ENCODE measurements at places on chromosomes 4 and X. TPM values are rescaled to one million over a fixed set of nuclear protein-coding genes. Genes with fewer than 3 reads are reported as not detected.

GRCh38 chr4:76373919-76374552 is 46.9 kb downstream of the CCDC158 start:
- peak; percentile 20 for DNase-seq

DNA sequence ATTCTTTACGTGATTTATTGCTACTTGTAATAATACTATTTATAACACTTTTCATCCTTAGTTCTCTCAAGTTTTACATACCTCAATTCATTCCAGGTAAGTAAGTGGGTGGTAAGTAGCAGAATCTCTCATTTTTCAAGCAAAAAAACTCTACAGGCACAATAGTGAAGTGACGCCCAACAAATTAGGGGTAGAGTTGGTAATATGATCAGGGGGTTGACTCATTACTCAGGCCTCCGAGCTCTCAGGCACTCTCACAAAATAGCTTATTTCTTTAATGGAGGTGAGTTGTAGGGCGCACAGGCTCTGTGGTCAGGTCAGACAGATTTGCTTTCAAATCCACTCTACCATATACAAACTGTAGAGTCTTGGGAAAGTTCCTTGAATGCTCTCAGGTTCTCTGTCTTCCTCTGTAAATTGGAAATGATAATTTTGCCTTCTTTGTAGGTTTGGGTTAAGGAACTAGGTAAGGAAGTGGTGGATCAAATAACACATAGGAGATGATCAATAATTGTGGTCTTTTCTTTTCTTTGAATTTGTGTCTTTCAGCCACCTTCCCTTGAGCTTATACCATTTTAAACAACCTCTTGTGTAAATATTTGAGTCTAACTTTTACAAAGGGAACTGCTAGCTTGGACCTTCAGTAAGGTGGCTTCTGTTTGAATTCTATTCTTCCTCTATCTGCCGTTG is 134.9 kb upstream of the LEF1 start:
- DNase-seq = peak; percentile 25

DNA sequence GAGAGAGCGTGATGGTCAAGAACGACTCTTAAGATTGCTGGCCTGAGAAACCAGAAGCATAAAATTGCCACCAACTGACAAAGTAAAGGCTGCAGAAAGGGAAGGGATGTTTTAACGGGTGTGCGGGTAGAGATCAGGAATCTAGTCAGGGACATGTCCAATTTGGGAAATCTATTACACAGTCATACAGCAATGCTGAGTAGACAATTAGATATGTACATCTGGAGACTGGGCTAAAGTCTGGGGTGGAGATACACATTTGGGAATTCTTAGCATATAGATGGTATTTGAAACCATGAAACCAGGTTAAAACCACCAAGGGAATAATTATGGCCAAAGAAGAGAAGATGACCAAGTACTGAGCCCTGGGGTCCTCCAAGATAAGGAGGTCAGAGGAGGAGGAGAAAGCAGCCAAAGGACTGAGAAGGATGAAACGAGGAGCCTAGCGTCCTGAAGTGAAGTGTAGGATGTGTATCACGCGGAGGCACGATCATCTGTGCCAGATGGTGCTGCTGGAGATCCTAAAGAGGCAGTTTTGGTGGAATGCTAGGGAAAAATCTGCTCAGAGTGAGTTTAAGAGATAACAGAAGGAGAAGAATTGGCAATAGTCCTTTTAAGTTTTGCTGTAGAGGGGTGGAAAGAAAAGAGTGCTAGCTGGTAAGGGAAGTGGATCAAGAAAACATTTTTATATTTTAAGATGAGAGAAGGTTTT is 36.5 kb downstream of the SEC24D start:
- DNase-seq = no peak

DNA sequence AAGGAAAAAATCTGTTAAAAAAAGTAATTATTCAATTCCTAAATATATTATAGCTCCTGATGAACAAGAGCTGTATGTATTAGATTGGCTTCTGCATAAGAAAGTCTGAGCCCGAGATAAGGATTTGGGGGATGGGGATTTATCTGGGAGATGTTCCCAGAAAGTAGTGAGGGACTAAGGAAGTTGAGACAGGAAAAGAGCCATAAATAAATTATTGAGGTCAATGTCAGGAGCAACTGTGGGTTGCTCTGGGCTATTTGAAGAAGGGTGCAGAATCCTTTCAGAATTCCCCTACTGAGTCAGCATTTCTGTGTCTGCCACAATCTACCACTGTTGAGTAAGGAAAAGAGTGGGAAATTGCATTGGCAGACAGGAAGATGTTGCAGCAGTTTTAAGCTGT is 3.1 kb upstream of the TDO2 start:
- DNase-seq = peak; percentile 89

- DNase-seq = no peak
Measured at GRCh38 chr4:139659735-139660424, 5.7 kb upstream of the MGST2 start.

- no peak for DNase-seq
Measured at GRCh38 chr4:8118035-8118434, 40.6 kb downstream of the ABLIM2 start.

The CXorf49 gene
- total RNA-seq = not detected

DNA sequence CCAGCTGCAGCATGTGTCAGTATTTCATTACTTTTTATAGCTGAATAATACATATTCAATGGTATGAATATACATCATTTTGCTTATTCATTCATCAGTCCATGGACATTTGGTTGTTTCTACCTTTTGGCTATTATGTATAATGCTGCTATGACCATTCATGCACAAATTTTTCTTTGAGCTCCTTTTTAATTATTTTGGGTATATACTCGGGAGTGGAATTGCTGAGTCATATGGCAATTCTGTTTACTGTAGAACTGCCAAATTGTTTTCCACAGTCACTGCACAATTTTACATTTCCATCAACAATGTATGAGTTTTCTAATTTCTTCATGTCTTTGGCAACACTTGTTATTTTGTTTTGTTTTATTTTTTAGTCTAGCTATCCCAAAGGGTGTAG is 405.9 kb upstream of the PITX2 start:
- no peak for DNase-seq

The MTMR8 gene
- not detected for total RNA-seq

- DNase-seq = no peak
Measured at GRCh38 chrX:23381099-23382087, 46.7 kb downstream of the PTCHD1 start.

GRCh38 chr4:139483000-139483399 is 29.1 kb downstream of the RAB33B start:
- no peak for DNase-seq

The PLS3 gene
- total RNA-seq = 65.4 TPM

The GAGE12C gene
- total RNA-seq = not detected

GRCh38 chr4:146959692-146960091 is 14.0 kb upstream of the TTC29 start:
- peak; percentile 18 for DNase-seq

The NXF2 gene
- total RNA-seq = not detected
